ENCODE measurements at places on chromosomes 2 and 18.

DNA sequence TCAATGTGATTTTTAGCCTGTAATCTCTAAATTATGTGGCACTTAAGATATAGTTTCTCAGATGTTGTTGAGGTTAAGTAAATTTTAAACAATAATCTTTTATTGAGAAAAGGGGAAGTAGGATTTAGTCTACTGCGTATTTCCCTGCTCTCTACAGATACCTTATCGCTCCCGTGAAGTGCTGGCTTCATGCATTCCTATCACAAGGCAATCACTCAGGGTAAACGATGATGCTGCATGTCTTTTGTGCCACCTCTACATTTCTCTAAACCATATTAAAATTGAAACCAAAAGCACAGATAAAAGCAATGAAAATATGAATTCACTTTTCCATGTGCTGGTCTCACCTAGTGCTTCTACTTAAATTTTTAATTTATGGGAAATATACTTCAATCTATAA is 14.4 kb upstream of the RPE start:
- no peak for DNase-seq

DNA sequence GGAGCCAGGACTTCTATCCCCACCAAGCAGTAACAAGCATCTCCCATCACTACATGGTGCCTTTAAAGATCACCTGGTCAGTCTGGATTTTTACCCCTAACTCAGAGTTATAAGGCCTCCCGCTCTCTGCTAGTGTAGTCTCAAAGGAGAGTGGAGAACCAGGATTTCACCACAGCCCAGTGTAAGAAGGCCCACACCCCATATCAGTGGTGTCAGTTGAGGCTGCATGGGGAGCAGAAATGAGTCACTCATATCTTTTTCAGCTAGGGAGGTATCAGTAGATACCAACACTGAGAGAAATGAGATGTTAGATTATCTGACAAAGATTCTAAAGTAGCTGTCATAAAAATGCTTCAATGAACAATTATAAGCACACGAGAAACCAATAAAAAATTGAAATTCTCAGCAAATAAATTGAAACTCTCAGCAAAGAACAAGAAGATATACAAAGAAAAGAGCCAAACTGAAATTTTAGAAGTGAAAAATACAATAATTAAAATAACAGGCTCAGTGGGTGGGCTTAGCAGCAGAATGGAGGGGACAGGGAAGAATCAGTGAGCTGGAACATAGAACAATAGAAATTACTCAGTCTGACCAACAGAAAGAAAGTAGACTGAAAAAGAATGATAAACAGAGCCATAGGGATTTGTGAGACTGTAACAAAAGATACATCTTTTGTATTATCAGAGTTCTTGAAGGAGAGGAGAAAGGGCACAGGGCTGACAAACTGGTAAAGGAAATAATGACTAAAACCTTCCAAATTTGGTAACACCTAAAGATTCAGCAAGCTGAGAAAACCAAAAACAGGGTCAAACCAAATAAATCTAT is 257.7 kb downstream of the ANAPC1 start:
- DNase-seq = no peak

- no peak for DNase-seq
These were observed 10.5 kb downstream of the MAP3K2 start for GRCh38 chr2:127377262-127377661.

DNA sequence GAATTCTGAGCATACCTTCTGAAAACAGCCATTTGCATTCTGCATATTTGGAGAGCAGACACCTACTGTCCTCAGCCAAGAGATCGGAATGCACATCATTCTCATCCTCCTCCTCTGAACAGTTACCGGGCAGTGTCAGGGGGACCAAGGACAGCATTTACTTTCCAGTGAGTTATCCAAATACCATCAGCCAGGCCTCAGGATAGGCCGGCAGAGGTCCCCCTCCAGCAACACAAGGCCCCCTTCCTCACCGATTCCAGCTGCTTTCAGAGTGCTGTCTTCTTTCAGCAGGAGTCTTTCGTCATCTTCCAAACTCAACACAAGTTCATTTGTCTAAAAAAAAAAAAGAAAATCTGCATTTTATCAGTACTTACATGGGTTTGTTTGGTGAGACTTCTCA is 55.3 kb downstream of the C2orf76 start:
- DNase-seq = no peak

- no peak for DNase-seq
These were observed 863.2 kb downstream of the SUCLG1 start for GRCh38 chr2:83595926-83596325.

GRCh38 chr2:233593201-233593600 is 24.2 kb upstream of the UGT1A8 start:
- DNase-seq = no peak

GRCh38 chr2:215365184-215365658 is 53.4 kb downstream of the ATIC start:
- no peak for DNase-seq

GRCh38 chr2:125710561-125710960 is 945.4 kb upstream of the GYPC start:
- no peak for DNase-seq
